ENCODE measurements at places on chromosomes 3 and 15. TPM values are rescaled to one million over a fixed set of nuclear protein-coding genes. Genes with fewer than 3 reads are reported as not detected.

The NT5DC2 gene
- 35.7 TPM for total RNA-seq

The ZNF660 gene
- total RNA-seq = 3.1 TPM

The SCN5A gene
- 0.29 TPM for total RNA-seq

The NPAP1 gene
- total RNA-seq = not detected

The HIGD2B gene
- total RNA-seq = not detected

The MME gene
- 155 TPM for total RNA-seq

The IQCF5 gene
- total RNA-seq = not detected

The CPNE9 gene
- not detected for total RNA-seq

The CBLB gene
- 57.7 TPM for total RNA-seq

The SLCO3A1 gene
- total RNA-seq = 13.6 TPM

The GPR15 gene
- 0.59 TPM for total RNA-seq

The SEC62 gene
- 55.1 TPM for total RNA-seq

- DNase-seq = no peak
Measured at GRCh38 chr15:64979252-64979710, 10.4 kb downstream of the SPG21 start.

DNA sequence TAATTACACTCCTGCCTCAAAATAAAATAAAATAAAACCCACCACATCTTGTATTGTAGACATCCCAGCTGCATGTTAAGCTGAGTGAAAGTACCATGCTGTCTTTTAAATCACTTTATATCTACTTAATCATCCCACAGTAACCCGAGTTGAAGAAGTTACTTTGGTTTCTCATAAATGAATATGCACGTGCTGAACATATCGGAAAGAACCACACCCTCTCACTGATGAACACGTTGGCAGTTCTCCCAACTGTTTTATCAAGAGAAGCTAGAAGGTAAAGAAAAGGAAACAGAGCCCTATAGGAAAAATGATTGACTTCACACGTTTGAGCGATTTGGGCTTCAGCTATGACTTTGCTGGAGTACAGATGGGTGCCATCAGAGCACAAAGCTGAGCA, 15.9 kb upstream of the TM4SF19 start:
- no peak for DNase-seq

DNA sequence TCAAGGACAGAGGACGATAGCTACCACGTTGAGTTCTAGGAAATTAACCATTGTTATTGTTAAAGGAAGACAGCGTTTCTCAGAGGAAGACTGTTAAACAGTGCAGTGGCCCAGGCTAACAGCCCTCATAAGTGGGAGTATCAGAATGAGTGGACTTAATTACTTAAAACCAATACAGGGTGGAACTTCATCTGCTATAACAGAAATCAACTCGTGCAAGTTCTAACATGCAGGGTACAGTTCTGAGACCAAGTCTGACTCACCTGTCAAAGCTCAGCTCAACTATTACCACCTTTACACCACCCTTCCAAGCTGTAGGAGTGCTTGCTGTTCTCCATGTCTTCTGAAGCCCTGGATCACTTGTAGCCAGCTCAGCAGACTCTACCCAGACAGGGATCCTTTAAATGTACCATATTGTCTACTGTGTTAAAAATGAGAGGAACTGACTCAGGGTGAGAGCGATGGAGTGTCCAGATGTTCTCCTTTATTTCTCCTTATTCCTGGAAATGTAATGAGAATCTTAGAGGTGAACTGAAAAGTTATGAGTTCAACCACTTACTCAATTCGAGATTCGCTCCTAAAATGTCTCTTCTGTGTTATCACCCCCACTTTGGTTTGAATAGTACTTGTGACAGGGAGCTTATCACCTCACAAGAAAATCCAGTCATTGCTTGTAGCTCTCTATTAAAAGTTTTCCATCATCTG, 26.5 kb downstream of the CD86 start:
- DNase-seq = no peak

- DNase-seq = no peak
Measured at GRCh38 chr3:186626254-186626847, 13.5 kb downstream of the AHSG start.

GRCh38 chr3:25397150-25397549, 30.9 kb upstream of the RARB start:
- no peak for DNase-seq

DNA sequence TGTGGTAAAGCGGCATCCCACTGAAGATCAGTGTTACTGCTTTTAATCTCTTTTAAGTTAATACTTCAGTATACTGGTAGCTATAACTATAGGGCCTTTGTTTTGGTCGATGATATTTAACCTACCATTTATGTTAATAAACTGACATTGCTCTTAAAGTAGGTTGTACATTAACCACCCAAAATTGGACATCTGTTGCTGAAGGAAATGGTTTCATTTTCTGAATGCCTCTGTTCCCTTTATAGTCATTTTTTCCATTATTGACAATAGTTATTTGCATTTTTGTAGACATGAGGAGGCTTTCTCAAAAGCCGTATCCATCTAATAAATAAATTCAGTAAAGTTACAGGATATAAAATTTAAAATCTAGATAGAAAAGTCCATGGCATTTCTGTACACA, 252.4 kb upstream of the UBE2E1 start:
- no peak for DNase-seq

- DNase-seq = no peak
Measured at GRCh38 chr3:46695962-46696894, 2.7 kb upstream of the ALS2CL start.

DNA sequence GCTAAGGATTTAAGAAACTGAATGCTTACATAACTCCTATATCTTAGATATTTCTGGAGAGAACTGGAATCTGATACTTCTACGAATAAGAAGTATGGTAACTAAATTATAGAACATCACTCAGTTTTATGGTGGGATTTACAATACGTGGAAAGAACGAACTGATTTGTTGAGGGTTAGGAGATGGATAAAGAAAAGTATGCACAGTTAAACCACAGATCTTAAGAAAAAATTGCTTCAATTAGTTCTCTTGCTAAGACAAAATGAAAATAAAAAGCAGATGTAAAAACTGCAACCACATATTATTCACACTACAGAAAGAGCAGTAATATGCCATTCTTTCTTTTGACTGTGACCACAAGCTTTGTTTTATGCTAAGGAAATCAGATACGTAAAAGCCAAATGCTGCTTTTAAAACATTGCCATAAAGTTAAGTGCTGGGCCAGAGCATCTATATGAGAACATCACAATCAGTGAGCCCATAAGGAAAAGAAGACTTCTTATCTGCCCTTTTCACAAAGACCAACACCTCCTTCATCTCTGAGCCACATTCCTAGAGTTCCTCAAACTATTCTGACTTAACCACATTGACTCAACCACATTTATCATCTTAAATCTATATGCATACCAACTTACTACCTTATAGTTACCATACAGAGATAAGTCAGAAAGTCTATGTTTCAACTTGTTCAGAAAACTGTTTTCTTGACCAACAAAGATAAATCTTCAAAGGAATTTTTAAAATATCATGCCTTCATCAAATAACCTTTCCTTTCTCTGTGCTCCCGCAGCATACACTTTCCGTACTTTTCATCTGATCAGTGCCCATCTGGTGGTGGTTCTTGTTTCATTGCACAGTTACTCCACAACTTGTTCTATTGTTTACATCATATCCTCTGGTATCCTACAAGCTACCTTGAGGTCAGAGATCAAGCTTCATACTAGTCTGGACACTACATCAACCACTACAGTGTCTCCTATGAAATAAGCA, 61.7 kb downstream of the FSIP1 start:
- DNase-seq = no peak

- DNase-seq = no peak
Measured at GRCh38 chr3:49352890-49353421, 5.2 kb downstream of the GPX1 start.

- DNase-seq = no peak
Measured at GRCh38 chr3:7813365-7813764, 688.3 kb upstream of the LMCD1 start.

GRCh38 chr15:63699101-63699785, 102.1 kb downstream of the FBXL22 start:
- DNase-seq = no peak

DNA sequence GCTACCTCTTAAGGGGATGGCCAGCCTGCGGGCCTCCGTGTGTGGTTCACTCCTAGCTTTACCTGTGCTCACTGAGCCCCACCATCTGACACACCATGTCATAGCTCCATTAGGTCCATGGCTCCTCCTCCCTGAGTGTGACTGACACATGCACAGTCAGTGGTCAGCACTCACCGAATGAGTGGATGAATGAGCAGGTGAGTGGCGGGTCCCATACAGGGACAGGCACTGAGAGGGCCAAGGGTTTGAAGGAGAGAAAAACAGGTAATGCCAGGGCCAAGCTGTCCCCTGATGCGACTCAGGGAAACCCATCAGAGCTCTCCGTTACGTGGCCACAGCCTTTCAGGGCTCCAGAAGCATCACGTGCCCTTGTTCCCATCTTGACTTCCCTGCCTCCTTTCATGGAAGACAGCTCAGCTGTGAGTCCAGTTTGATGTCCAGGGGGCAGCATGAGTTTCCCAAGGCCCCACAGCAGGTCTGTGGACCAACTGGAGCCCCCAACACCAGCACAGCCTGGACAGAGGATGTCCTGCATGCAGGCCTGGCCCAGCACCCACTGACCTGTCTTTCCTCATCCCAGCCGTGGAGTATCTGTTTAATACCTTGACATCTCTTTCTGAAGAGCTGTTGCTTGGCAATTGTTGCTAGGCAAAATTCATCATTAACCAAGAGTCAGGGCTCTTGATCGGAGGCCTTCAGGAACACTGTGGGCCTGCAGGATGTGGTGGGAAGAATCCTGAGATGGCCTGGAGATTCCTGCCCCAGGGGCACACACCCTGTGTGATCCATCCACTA, 84.4 kb downstream of the PLXNA1 start:
- no peak for DNase-seq

DNA sequence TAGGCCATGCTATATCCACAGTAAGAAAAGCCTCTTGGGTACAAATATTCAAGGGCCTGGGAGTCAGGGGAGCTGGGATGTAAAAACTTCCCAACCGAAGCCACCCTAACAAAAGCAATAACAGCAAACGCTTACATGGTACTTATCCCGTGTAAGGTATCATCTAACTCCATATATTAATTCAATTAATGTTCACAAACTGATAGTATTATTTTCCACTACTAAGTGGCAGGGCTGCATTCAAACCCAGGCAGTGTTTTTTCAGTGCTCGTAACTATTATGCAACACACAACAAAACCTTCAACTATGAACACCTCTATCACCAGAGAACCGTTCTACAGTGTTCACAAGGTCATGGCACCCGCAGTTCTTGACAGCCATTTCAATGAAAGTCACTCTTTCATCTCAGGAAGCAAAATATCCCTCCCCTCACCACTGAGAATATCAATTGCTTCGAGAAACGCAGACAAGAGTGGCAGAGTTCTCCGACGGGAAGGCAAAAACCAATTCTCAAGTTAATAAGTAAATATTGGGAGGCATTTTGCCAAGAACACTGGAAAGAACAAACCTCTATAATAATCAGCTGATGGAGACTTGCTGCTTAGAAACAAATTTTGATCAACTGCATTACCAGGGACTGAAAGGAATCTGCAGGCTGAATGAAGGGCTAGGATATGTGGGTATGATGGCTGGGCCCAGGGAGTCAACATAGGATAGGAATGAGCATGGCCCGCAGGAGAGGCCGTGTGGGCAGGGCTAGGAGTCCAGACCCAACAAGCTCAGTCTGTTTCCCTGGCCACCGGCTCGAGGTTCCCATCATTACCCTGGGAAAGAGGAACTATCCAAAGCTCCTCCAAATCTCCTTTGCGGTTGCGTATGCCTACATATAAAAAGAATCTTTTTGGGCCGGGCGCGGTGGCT, 72.3 kb downstream of the XXYLT1 start:
- no peak for DNase-seq

- no peak for DNase-seq
Measured at GRCh38 chr3:44880284-44880683, 5.9 kb downstream of the TGM4 start.

DNA sequence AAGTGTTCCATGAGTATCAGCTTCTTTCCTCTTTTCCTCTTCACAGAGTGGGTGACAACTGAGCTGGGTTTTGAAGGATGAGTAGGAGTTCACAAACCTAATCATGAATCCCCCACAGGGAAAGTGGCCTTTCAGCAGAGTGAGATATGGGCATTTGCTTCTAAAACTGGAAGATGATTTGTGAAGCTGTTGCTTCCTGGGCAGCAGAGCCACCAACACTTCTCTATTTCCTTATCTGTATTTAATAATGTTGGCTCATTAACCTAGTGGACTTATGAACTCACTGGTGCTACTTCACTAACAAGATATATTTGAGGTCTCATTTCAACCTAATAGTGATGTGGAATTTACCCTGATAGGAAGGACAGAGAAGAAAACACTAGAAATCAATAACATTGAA, 152.8 kb downstream of the SYNPR start:
- no peak for DNase-seq

- DNase-seq = no peak
Measured at GRCh38 chr15:53875139-53875538, 103.1 kb upstream of the UNC13C start.

DNA sequence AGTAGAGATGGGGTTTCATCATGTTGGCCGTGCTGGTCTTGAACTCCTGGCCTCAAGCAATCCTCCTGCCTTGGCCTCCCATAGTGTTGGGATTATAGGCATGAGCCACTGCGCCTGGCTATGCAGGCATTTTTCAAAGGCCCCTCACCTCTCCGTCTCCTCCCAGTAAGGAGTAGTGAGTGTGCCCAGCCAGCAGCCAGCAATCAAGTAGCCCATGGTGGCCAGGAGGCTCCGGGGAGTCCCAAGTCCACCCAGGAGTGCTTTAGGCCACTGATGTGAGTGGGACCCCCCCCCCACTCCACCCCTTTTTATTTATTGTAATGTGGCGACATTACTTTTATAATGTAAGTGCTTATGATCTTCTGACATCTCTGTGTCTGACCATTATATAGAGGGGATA, 8.1 kb downstream of the ISG20 start:
- no peak for DNase-seq

GRCh38 chr15:42092398-42093318, 1.7 kb downstream of the PLA2G4D start:
- DNase-seq = no peak

DNA sequence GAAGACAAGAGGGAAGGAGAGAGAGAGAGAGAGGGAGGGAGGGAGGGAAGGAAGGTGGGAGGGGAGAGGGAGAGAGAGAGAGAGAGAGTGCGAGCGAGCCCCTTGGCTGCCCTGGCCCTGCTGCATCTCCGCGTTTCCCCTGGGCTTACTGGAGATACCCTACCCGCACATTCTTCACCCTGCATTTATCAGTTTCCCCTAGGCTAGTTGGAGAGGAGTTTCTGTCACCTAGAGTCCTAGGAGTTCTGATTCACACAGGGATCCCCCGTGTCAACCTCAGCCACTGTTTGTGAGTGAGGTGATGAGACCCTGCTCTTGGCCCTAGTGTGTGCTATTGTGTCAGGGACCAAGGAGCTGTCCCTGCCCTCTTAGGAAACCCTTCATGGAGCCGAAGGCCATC, 18.7 kb downstream of the BHLHE40 start:
- no peak for DNase-seq

DNA sequence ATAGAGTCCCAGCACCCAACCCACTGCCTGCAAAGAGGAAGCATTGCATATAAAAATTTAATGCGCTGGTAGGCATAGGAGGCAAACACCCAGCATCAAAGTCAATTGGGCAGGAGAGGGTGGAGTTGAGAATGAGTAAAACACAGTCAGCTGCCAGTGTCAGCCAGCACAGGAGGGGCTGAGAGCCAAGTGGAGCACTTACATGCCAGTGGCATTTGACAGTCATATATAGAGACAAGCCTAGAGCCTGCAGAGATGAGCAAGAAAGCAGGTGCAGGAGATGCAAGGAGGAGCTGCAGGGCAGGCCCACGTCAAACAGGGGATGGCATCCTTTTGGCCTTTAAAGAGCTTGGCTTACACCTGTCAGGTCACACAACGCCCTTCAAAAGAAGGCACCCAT, 27.6 kb upstream of the ZFAND6 start:
- no peak for DNase-seq

GRCh38 chr15:74443100-74443909, 9.5 kb upstream of the SEMA7A start:
- DNase-seq = no peak

All from breast epithelium (tissue), 4 donors.